ENCODE measurements at places on chromosomes 2 and 18. TPM values are rescaled to one million over a fixed set of nuclear protein-coding genes. Genes with fewer than 3 reads are reported as not detected.

DNA sequence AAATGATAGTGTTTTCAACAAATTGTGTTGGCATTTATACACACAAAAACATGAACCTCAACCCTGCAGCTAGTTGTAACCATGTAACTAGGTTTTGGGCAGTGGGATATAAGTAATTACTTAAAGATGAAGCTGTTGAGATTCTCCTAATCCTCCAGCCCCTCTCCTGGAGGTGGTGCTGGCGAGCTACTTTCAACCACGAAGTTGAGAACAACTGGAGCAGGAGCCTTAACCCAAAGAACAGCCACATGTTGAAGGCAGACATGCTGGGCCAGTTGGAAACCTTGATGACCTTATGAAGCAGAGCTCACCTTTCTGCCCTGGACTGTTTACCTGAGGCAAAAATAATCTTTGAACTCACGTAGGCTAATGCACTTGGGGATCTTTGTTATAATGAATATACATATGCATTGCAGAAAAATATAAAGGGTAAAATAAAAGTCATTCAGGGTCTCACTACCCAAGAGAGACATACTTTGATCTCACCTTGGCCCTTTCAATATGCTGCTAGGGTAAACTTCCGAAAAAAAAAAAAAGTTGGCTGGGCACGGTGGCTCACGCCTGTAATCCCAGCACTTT, 89.6 kb upstream of the NPAS2 start:
- peak; percentile 57 for DNase-seq

GRCh38 chr18:26634631-26635030, 86.3 kb upstream of the KCTD1 start:
- no peak for DNase-seq

GRCh38 chr2:67201521-67201920, 195.6 kb upstream of the ETAA1 start:
- DNase-seq = no peak

GRCh38 chr2:85265304-85265703, 62.5 kb downstream of the TGOLN2 start:
- DNase-seq = peak; percentile 34

DNA sequence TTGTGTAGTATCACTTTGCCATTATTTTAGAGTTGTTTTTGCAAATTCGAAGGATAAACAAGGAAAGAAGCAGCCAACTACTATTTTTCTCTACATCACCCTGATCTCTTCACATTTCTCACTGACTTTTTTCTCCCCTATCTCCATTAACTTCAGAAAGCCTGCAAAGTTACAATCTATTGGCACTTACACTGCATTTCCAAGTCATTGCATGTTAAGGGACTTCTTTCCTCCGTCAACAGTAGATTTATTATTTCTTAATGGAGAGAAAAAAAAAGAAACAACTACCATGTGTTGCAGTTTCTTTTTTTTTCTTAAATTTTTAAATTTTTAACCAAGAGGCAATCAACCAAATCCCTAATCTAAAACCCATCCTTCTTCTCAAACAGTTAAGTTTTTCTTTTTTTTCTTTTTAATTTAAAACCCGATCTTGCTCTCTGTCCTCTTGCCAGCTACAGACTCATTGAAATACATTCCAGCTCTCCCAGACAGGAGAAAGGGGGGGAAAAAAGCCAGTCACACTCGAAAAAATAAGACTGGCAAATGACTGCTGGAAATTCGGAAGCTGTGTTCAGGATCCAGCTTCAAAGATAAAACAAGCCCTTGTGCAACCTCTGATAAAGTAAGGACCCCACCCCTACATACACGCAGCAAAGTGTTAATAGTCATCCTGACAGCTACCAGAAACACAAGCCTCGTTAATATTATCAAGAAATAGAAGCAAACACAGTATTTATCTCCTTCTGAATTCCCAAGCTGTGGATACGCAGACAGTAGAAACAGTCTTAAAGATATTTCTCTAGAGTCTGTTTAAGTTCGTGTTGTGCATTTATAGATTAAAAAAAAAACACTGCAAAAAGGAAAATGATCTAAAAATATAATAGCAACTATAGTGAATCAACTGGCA, 1.3 kb downstream of the LRRTM4 start:
- no peak for DNase-seq

DNA sequence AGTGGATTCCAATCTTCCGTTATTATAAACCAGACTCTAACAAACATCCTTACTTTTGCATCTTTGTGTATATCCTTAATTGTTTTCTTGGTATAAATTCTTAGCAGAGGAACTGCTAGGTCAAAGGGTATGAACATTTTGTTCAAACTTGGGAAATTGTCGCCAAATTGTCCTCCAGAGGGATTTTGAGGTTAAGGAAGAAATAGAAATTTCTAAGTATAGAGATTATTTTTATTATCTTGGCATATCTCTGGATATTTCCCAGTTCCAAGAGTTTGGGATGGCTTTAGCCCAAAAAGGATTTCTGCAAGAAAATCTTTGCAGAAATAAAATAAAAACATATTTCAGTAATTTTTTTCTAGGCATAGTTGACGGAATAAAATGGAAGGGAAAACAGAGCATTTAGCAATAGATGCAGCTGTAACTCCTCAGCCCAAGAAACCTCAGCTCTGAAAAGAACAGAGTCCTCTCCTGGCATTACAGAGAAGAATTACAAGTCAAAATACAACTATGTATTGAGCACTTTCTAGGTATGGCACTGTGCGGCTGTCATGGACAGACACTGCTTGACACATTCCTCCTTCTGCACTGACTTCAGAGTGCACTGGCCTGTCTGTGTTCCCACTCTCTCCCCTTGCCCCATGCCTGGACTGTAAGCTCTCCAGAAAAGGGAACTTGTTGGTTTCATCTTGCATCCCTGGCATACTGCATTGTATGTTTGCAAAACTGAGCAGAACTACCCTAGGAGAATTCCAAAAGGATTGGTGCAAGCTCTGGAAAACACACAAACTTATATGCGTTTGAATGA, 117.3 kb upstream of the STON1 start:
- DNase-seq = no peak

- no peak for DNase-seq
Observed at GRCh38 chr2:230485801-230486341, 69.9 kb downstream of the SP100 start.

DNA sequence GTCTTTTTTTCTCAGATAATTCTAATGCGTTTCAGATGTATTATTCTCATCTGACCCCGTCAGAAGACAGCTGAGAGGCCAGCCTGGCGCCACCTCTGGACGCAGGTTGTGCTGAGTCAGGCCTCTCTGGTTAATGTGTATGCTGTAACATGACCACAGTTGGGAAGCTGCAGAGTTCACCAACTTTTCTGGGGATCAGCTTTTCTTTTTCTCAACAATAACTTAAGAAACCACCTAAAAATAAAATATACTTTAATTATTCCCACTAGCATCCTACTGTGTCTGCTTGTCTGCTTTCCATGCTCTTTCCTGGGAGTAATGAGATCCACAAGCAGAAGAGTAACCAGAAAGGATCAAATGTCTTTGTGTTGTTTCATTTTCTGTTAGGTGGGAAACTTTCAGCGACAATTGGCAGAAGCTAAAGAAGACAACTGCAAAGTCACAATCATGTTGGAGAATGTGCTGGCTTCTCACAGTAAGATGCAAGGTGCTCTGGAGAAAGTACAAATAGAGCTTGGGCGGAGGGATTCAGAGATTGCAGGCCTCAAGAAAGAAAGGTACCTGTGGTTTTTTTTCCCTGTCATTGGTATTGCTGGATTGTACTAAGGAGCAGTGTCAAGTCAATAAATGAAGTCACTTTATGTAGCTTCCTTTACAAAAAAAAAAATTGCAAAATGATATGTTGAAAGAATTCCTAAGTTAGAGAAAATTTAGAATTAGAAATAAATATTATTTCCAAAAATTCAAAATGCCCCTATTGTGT, 79.8 kb downstream of the CCDC150 start:
- peak; percentile 58 for DNase-seq

Gene C2orf80
- total RNA-seq = not detected

Gene GPR45
- not detected for total RNA-seq

Gene TSN
- total RNA-seq = 76.5 TPM

Gene HAAO
- 20.9 TPM for total RNA-seq

Gene ZC3H15
- 44.3 TPM for total RNA-seq

Gene DSG2
- total RNA-seq = 103 TPM

Gene LYG2
- total RNA-seq = not detected
